SW480 (cell line): ENCODE measurements at places on chromosomes 1 and 21.

DNA sequence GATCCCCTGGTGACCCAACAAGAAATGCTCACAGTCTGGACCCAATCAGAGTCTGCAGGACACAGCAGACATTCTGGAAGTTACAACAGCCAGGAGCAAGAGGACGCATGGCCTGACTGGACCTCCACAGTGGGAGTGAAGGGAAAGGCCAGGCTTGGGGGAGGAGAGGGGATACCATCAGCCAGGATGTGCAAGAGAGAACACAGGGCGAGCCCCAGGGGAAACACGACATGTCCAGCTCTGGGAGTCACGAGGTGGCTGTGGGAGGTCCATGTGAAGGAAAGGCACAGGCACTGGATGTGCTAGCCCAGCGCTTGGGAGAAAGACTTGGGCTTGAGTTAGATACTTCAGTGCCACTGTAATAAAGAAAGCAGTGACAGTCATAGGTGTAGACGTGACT, 87.3 kb downstream of the HSF2BP start:
- DNase-seq = no peak

DNA sequence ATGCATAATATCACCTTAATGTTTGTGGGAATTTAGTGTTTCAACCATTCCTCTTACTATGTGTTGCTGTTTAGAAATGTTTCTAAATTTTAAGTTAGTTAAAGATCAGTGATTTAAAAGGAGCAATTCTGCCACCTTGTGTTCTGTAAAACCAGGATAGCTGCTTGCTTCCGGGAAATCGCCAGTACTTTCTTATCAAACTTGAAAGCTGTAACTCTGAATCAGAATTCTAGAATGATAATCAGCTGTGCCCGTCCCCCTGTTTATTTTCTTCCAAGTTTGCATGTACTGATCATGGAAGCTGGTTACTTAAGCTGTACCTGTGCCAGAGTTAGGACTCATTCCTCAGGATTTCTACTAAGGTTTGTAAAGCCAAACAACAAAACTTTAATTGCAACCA, 656.4 kb downstream of the LTN1 start:
- peak; percentile 28 for DNase-seq

DNA sequence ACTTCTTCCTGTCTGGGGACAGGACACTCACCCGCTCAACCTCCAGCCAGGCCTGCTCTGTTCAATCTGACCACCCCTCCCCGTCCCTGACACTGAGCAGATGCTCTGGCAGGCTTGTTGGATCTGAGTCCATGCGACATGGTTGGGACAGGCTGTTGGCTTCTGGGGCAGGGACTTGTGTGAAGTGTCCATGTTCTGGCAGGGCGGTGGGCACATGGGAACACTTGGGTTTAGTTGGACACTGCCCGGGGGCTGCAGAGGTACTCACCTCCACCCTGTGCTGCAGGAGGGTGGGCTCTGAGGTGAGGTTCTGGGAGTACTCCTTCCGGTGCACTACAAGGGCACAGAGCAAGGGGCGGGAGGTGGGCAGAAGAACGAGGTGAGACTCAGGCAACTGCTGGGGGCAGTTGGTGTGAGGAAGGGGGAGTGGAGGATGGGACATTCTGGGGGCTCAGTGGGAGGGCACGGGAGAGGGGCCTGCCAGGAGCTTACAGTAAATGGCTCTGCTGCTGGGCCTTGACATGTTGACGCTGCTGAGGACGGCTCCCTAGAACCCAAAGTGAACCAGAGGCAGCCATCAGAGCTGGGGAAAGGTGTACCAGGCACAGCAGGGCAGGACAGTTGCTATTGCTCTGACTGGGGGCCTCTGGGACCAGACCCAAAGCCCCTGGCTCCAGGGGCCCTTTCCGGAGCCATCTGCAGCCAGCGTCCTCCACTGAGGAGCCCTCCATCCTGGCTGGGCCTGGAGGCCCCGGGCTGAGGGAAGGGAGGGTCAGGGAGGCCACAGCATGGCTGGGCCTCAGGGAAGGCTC, 2.3 kb downstream of the EPS8L3 start:
- DNase-seq = no peak

- no peak for DNase-seq
Observed at GRCh38 chr1:66712839-66713238, 39.4 kb upstream of the DYNLT5 start.

- no peak for DNase-seq
Observed at GRCh38 chr1:113048064-113048463, 24.9 kb upstream of the LRIG2 start.

GRCh38 chr1:53722025-53722424, 16.9 kb downstream of the GLIS1 start:
- DNase-seq = no peak

DNA sequence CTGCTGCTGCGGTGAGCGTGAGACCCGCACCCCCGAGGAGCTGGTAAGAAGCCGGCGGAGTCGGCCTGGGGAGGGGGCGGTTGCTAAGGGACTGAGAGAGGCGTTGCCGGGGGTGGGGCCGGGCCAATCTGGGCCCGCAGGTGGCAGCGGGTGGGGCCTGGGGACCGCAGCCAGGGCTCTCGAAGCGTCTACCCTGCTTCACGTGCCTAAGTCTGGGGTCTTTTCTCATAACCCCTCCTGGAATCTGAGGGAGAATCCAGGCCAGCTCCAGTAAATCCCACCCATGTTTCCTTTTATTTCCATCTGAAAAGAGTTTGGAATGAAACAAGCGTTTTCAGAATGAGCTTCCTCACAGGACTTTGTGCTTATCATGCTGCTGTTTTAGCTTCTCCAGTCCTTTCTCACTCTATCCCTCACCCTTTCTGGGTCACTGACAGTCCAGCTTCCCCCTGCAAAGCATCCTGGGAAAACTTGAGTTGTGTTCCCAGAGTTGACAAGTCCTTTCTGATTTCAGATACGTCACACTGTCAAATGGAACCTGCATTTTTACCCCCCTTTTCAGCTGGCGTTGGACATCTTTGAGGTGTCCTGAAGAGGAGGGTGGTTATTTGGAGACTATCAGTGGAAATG, 431 bp downstream of the CLCN6 start:
- peak; percentile 30 for DNase-seq

DNA sequence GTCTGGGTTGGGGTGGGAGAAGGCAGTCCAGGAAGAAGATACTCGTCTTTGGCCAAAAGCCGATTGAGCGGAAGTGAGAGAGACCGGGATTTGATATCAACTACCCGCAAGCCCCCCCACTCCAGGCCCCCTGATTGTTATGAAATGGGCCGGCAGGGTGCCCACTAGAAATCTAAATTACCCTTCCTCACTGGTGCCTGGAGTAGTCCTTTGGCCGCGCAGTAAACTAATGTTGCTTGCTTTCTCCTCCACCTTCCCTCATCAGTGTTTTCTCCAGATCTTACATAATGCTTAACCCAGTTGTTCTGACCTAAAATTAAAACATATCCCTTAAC, 119.2 kb upstream of the BARHL2 start:
- DNase-seq = no peak

DNA sequence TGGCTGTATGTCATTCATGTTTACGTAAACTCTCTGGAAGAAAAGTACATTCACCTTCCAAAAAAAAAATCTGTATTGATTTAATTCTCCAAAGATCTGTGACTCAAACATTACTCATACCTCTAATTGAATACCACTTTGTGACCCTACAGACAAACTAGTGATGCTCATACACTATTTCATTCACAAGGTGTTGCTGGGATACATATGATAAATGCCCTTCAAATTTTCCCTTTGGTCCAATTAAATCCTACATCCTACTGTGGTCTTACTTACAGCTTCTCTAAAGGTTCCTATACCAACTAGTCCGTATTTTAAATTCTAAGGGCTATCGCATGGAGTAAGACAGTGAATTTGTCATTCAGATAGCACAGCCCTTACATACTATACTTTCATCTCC, 26.8 kb upstream of the CADM3 start:
- DNase-seq = no peak

GRCh38 chr1:175861626-175862367, 118.4 kb upstream of the TNR start:
- no peak for DNase-seq

DNA sequence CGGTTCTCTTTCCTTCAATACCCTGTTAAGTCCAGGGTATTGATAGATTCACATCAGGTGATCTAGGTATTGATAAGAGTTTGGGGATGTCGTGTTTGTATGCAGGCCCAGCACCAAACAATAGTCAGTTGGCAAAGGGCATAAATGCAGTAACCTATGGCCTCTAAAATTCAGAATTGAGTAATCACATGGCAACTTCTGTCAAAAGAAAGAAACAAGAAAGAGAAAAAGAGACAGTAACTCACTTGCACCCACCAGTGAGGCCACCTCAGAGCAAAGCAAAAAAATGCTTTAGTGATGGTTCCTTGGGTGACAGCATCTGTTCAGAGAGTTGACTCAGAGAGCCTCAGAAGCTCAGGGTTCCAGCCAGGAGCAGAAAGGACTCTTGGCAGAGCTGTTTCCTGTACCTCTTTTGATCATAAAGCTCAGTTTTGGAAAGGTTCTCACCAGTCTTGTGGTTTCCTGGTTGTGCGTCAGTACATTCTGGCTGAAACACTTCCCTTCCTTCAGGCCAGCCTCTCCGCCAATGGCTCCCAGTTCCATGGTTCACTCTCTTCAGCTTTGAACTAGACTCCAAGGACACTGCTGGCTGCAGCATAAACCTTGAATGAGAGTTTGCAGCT, 70.1 kb upstream of the GORAB start:
- no peak for DNase-seq

- DNase-seq = no peak
Observed at GRCh38 chr1:31881688-31882000, 56.5 kb downstream of the PTP4A2 start.

GRCh38 chr1:219757890-219758289, 145.0 kb upstream of the ZC3H11B start:
- no peak for DNase-seq

DNA sequence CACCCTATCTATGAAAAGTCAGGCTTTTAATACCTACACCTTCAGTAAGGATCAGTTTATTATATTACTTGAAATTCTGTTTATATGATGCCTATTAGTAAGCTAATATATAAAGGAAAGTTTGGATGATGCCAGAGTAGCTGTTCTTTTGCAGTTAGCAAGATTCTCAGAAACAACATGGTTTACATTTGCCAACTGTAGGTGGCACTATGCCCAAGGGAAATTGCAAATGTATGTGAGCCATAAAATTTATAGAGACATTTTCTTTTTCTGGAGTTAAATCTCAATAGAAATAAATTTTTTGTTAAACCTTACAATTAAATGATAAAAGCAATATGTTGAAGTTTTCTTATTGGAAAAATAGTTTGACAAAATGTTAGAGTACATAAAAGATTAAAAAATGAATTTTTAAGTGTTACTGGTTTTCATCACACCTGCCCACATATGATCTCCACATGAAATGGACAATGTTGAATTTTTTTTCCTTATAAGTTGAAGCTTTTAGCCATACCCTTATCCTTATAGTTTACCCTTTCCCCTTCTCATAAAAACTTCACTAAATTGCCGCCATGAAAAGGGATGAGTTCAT, 32.1 kb upstream of the EPHX4 start:
- peak; percentile 44 for DNase-seq

GRCh38 chr1:210291081-210291764, 37.5 kb upstream of the HHAT start:
- no peak for DNase-seq

DNA sequence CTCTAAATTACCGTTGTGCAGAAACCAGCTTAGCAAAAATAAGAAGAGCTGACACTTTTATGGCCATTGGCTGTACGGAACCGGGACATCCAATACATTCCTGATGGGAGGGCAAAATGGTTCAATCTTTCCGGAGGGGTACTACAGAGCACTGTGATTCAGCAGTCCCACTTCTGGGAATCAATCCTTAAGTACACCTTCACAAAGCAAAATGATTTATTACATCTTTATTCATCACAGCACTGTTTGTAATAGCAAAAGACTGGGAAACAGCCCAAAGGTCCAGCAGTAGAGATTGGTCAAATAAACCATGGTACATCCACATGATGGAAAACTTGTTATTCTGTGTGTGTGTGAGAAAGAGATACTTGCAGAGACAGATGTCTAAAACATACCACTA, 9.7 kb downstream of the GNG12 start:
- DNase-seq = no peak

DNA sequence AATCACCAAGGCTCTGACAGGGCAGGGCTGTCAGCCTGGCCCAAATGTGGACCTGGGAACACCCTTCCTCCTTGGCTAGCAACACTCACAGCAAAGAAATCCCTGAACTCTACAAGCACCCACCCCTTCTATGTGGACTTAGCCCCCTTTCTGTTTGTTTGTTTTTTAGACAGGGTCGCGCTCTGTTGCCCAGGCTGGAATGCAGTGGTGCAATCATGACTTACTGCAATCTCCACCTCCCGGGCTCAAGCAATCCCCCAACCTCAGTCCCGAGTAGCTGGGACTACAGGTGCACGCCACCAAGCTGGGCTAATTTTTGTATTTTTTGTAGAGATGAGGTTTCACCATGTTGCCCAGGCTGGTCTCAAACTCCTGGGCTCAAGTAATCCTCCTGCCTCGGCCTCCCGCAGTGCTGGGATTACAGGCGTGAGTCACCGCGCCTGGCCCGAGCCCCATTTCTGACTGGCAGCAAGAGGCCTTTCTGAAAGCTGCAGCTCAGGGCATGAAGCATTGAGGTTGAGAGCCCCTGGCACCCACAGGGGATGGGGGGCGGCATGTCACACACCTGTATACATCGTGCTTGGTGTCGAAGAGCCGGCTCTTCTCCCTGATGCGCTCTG, 16.2 kb downstream of the RIPK4 start:
- no peak for DNase-seq

GRCh38 chr1:215603319-215603718, 36.2 kb downstream of the KCTD3 start:
- no peak for DNase-seq

DNA sequence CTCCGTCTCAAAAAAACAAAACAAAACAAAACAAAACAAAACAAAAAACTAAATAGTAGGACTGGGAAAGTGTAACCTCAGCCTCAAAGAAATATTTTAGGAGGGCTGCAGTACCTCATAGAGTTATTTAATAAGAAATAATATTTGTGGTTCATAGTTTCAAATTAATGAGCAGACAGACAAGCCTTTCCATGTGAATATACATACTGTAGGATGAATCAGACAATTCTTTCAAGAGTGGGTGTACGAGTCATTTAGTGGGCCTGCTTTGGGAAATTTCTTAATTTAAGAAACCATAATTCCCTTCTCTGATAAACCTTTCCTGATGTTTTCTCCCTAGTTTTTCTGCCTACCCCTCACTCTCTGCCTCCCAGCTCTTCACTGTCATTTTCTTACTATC, 52.5 kb downstream of the CDC14A start:
- no peak for DNase-seq
